Spleen (tissue), 13 donors: ENCODE measurements at places on chromosomes 3 and 15. TPM values are rescaled to one million over a fixed set of nuclear protein-coding genes. Genes with fewer than 3 reads are reported as not detected.

IRAK2 gene
- polyA plus RNA-seq = 1.4 TPM

CEMIP gene
- polyA plus RNA-seq = 0.22 TPM

SPATA12 gene
- 0.13 TPM for polyA plus RNA-seq

TF gene
- polyA plus RNA-seq = 81.8 TPM

IL17RB gene
- 0.59 TPM for polyA plus RNA-seq

SCN11A gene
- 2.6 TPM for polyA plus RNA-seq

WNT7A gene
- 0.52 TPM for polyA plus RNA-seq

IL16 gene
- polyA plus RNA-seq = 93.9 TPM

DNASE1L3 gene
- polyA plus RNA-seq = 52.1 TPM

TM4SF18 gene
- polyA plus RNA-seq = 6.6 TPM

ZKSCAN7 gene
- polyA plus RNA-seq = 2.2 TPM

DUOXA2 gene
- polyA plus RNA-seq = 0.06 TPM

RBMS3 gene
- 5.1 TPM for polyA plus RNA-seq

AHSG gene
- polyA plus RNA-seq = not detected

CLDN11 gene
- 1.6 TPM for polyA plus RNA-seq

SSUH2 gene
- 4.3 TPM for polyA plus RNA-seq

PDCD10 gene
- polyA plus RNA-seq = 43.0 TPM

PPM1L gene
- 0.64 TPM for polyA plus RNA-seq

SPTBN5 gene
- 0.41 TPM for polyA plus RNA-seq

PPM1M gene
- 37.2 TPM for polyA plus RNA-seq

GCHFR gene
- 17.7 TPM for polyA plus RNA-seq

ITPKA gene
- polyA plus RNA-seq = 0.19 TPM

ADGRG7 gene
- polyA plus RNA-seq = not detected

DLL4 gene
- polyA plus RNA-seq = 2.3 TPM

C3orf49 gene
- not detected for polyA plus RNA-seq

RNF13 gene
- 30.7 TPM for polyA plus RNA-seq

LRRC31 gene
- 0.19 TPM for polyA plus RNA-seq

KPNA4 gene
- 10.1 TPM for polyA plus RNA-seq

TMEM207 gene
- polyA plus RNA-seq = not detected

OR5K2 gene
- polyA plus RNA-seq = not detected

FANCD2OS gene
- not detected for polyA plus RNA-seq

KLF15 gene
- 2.4 TPM for polyA plus RNA-seq

CASR gene
- 0.42 TPM for polyA plus RNA-seq

ZNF710 gene
- 12.5 TPM for polyA plus RNA-seq

HGD gene
- polyA plus RNA-seq = 0.55 TPM

SOX14 gene
- not detected for polyA plus RNA-seq

RPL14 gene
- 2,856 TPM for polyA plus RNA-seq

CP gene
- polyA plus RNA-seq = 25.2 TPM

INKA1 gene
- 17.3 TPM for polyA plus RNA-seq

CHRNA5 gene
- polyA plus RNA-seq = 0.24 TPM

WWTR1 gene
- 15.3 TPM for polyA plus RNA-seq

ELL3 gene
- polyA plus RNA-seq = 44.4 TPM
